Kidney epithelial cell (primary cell): ENCODE measurements at places on chromosomes 2 and 18. TPM values are rescaled to one million over a fixed set of nuclear protein-coding genes. Genes with fewer than 3 reads are reported as not detected.

GRCh38 chr2:101328474-101329007 is 20.0 kb upstream of the RNF149 start:
- DNase-seq = no peak

GRCh38 chr2:40371525-40372282 is 80.2 kb downstream of the SLC8A1 start:
- DNase-seq = peak; percentile 49

GRCh38 chr2:119449521-119449920 is 17.9 kb downstream of the TMEM37 start:
- no peak for DNase-seq

GRCh38 chr2:147789720-147790119 is 55.1 kb upstream of the ACVR2A start:
- DNase-seq = no peak

POTEI gene
- total RNA-seq = not detected in 2 replicates

DNA sequence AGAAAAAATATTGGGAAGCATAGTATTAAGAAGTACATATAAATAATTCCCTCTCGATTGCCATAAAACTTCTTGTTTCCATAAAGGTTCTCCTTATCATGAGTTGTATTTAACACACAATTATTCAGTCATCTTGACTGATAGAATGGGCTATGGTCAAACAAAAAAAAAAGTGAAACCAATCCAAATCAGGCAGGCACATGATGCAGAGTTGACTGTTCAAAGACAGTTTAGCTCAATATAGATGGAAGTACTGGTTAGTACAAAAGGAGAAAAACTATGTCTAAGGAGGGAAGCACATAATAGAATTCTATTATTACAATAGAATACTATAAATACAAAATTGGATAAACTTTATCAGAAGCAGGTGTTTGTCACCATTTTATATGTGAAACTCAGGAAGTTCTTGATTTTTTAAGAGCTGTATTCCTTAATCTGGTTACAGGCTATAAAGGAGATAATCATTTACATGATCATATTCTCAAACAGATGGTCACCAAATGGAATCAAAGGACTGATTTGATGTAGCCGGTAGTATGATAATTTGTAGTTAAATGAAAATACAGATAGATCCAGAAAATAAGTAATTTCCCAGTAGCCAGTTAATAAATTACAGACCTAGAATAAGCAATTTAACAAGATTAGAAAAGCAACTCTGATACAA is 18.2 kb upstream of the CALCRL start:
- no peak for DNase-seq

DNA sequence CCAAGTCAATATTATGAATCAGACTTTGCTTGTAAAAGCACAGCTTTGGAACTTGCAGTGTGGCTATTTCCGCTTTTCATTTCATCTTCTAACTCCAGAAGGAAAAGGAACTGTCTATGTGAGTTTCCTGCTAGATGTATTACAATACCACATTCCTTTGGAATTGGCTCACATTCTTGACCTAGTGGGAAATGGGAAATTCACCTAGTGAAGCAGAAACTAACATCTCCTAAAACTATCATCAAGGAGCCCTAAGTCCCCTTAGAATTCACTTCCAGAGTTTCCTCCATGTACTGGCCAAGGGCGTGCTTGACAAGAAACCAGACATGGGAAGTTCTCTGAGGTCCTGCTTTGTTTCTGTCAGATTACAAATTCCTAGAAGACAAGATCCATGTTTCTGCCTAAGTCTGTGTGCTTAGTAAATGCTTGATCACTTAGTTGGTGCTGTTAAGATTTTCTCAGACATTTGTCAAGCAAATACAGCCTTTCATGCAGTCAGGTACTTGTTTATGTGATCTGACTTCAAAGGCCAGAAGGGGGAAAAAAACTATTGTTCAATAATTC is 275.7 kb upstream of the FN1 start:
- DNase-seq = peak; percentile 77

CDCA7 gene
- 5.6 and 9.6 TPM in 2 replicates for total RNA-seq

DNER gene
- total RNA-seq = 4.4 and 5.5 TPM in 2 replicates

- no peak for DNase-seq
Measured at GRCh38 chr18:48361801-48362200, 47.4 kb downstream of the ZBTB7C start.

GRCh38 chr2:240858321-240858720 is 10.3 kb upstream of the AGXT start:
- DNase-seq = no peak

- no peak for DNase-seq
Measured at GRCh38 chr2:182283512-182283911, 143.3 kb downstream of the PDE1A start.

- no peak for DNase-seq
Measured at GRCh38 chr2:10647441-10647840, 42.3 kb downstream of the NOL10 start.

DNA sequence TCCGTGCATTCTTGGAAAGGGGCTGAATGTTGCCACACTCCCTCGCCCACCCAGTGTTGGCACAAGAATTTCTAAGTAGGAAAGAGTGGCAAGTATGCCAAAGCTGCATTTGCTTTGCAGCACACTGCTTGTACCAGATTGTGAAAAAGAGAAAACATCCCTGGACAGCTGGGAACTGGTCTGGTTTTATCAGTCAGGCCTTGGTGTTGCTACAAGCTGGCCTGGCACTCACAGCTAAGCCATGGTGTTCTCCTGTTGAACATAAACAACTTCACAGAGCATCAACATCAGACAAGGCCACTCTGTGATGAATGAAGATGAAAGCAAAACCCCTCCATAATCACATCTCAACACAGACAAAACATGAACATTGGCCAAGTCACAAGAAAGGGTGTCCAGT is 4.2 kb upstream of the TRABD2A start:
- DNase-seq = no peak

DNA sequence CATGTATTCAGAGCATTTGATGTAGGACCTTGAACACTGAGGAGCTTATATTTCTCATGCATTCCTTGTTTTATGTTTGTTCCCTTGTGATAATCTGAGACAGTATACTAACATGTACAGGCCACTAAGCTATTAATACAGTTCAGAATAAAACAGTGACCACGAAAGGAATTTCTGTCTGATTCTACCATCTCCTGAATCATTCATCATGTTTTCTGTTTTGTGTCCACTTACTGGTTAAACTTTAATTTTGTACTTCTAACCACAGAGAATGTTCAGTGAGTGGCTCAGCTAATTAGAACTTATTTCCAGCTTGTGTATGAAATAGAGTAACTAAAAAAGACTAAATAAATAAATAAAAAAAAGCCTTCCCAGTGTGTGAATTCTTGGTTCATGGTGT is 110.4 kb downstream of the LRP1B start:
- no peak for DNase-seq

UBE2E3 gene
- total RNA-seq = 74.6 and 84.7 TPM in 2 replicates

GRCh38 chr2:2848621-2849333 is 517.7 kb upstream of the MYT1L start:
- DNase-seq = no peak

TLX2 gene
- total RNA-seq = 0.27 TPM in 1 of 2 replicates, not detected in the other

PROM2 gene
- total RNA-seq = 2.3 and 3.4 TPM in 2 replicates

GRCh38 chr18:21004726-21005125 is 106.9 kb downstream of the ROCK1 start:
- no peak for DNase-seq

GRCh38 chr2:47194410-47194809 is 39.3 kb upstream of the STPG4 start:
- no peak for DNase-seq

SERPINB12 gene
- not detected in 2 replicates for total RNA-seq

DNA sequence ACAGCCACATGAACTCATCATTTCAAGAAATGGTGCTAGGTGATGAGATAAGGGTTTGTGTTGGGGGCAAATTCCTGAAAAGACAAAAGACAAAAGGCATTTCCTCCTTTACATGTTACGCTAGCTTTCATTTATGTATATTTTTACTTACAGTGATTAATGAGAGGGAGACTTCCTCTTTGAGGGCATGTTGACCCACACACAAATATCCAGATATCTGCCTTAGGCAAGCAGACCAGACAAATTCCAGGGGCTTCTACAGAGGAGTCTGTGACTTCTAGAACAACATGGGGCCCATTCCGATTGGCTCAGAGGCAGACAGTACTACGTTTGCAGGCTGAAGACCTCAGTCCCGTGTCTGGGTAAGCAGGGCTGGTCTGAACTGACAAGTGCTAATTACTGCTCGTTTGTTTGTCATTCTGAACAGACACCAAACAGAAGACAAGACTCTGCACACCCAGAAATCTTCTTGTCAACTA is 74.8 kb upstream of the ST6GAL2 start:
- DNase-seq = no peak

DNA sequence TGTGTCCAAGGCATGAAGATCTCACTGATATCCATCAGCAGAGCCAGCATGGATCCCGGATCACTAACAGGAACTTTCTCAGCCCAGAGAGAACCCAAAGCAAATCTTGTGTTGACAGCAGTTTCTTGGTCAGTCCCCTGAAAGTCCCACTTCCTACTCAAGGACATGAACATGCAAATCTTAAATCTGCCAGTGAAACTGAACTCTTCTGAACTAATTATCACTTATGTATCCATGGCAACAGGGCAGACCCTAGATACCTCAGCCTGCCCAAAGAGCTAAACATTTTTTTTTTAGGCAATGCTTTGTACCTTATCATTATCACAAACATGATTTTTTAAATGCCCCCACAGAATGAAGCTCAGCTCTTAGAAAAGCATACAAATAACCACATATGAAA is 127.8 kb upstream of the DDX18 start:
- DNase-seq = no peak

GRCh38 chr2:152336119-152336853 is 1.3 kb downstream of the FMNL2 start:
- DNase-seq = no peak

- DNase-seq = no peak
Measured at GRCh38 chr2:64750001-64750816, 96.5 kb upstream of the SERTAD2 start.

- DNase-seq = no peak
Measured at GRCh38 chr2:134178138-134178877, 75.6 kb upstream of the MGAT5 start.

G6PC2 gene
- not detected in 2 replicates for total RNA-seq

GRCh38 chr2:37464067-37464466 is 119.6 kb downstream of the QPCT start:
- no peak for DNase-seq

- no peak for DNase-seq
Measured at GRCh38 chr2:147662221-147662620, 182.6 kb upstream of the ACVR2A start.

CRYGD gene
- not detected in 2 replicates for total RNA-seq

LINC00305 gene
- not detected in 2 replicates for total RNA-seq

- no peak for DNase-seq
Measured at GRCh38 chr2:43073401-43073825, 153.0 kb downstream of the ZFP36L2 start.

GRCh38 chr2:220240641-220241040 is 613.2 kb downstream of the SLC4A3 start:
- no peak for DNase-seq

DNA sequence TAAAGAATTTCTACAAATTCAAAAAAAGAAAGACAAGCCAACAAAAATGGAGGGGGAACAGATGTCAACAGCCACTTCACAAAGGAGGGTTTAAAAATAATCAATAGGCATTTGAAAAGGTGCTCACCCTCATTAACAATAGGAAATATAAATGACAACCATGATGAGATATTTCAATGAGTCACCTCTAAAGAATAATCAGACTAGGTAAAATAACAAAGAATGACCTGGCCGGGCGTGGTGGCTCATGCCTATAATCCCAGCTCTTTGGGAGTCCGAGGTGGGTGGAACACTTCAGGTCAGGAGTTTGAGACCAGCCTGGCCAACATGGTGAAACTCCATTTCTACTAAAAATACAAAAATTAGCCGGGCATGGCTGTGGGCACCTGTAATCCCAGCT is 133.6 kb downstream of the KCNE4 start:
- no peak for DNase-seq

DNA sequence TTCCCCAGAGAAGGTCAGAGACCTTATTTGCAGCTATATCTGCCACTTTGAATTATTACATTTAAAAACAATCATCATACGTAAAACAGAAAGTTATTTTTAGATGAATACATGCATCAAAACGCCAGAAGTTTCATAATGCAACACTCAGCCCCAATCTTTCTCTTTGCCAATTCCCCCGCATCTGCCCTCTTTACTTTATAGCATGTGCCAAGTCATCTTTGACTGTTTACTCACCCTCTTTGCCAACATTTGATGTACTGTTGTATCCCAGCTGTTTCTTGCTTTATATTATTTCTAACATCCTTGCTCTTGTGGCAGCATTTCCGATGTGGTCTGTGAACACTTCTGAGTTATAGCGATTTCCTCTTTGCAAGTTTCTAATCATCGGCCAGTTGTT is 86.2 kb downstream of the CRIM1 start:
- no peak for DNase-seq

UGT1A7 gene
- not detected in 2 replicates for total RNA-seq

PSD4 gene
- 12.1 and 13.9 TPM in 2 replicates for total RNA-seq

GRCh38 chr2:31028417-31028816 is 109.8 kb downstream of the GALNT14 start:
- no peak for DNase-seq

ZFP36L2 gene
- 12.2 and 12.6 TPM in 2 replicates for total RNA-seq

GRCh38 chr18:24414349-24415003 is 12.0 kb upstream of the IMPACT start:
- no peak for DNase-seq

- no peak for DNase-seq
Measured at GRCh38 chr2:6982934-6983589, 65.8 kb downstream of the RNF144A start.

DNA sequence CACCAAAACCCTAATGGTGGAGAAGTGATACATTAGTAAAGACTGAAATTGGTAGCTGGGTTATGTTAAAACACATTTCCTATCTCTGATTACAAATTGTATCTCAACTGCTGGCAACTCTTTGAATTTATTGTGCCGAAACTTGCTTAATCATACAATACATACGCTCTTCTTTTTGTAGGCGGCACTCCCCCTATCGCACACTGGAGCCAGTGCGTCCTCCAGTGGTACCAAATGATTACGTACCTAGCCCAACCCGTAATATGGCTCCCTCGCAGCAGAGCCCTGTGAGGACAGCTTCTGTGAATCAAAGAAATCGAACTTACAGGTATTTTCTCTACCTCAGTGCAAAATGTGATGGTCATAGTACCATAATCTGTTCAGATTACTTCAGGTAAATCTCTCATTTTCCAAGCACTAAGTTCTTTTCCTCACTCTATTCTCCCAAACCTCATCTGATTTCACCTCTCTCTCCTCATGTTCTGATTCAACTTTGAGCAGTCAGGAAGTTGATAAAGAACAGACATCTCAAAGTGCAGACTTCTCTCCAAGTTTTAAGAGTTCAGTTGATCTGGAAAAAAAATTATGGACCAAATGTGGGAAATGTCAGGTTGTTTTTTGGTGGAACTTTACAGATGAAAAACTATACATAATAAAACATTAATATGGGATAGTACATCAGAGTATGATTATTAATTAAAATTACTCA is 66.5 kb downstream of the ABI2 start:
- no peak for DNase-seq

- no peak for DNase-seq
Measured at GRCh38 chr18:600107-600506, 3.3 kb downstream of the CLUL1 start.

DNA sequence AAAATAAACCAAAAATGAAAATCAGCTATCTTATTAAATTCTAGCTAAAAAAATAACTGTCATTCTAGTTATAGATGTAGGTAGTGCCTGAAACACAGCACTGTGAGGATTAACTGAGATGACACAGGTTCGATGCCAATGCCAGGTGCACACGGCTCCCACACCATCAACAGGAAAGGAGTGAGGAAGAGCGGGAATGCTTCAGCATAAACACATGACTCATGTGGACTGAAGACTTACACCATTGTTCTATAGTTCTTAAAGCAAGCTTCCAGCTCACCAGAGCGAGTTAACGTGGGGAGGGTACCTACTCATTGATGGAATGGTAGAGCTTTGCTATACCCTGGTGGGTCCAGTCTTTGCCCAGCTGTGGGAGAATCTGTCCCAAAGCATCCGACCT is 76.7 kb downstream of the EMILIN2 start:
- DNase-seq = no peak
